ENCODE measurements at places on chromosomes 16 and 17.
A peak's percentile ranks its signal among the peaks of the same experiment; 100 is the strongest.

DNA sequence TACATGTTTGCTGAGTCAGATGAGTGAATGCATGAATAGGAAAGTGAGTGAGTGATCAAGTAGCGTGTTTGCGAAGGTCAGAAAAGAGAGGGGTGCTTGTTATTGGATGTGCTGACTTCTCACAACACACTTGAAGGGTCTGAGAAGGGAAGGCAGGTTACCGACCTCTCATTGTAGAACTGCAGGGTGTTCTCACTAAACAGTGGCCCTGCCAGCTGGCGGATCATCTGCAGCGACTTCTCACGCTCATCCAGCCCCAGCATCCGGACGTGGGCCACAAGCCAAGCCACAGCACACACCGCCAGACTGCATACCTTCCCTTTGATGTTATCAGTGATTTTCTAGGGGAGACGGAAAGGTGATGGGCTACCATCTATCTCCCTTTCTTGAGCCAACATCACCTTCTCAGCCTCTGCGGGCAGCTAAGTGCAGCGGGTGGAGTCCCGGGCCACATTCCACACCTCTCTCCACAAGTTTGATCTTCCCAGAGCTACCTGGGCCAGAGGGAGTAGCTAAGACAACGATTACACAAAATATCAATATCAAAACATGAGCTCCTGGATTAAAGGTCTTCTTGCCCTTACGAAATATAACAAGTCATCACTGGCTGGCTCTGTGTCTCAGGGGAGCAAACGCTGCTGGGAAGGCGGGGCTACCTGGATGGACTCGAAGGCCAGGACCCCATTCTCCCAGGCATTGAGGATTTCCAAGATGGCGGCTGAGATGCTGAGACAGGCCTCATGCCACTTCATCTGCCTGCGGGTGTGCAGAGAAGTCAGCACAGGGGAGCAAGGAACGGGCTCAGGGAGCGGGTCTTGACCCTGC, 11.0 kb downstream of the CSF3 start:
- DNase-seq, result peak; percentile 3

- no peak for DNase-seq
Measured at GRCh38 chr17:78294776-78295175, 63.3 kb downstream of the TMEM235 start.

- no peak for DNase-seq
Measured at GRCh38 chr17:5677620-5678019, 93.3 kb upstream of the NLRP1 start.

DNA sequence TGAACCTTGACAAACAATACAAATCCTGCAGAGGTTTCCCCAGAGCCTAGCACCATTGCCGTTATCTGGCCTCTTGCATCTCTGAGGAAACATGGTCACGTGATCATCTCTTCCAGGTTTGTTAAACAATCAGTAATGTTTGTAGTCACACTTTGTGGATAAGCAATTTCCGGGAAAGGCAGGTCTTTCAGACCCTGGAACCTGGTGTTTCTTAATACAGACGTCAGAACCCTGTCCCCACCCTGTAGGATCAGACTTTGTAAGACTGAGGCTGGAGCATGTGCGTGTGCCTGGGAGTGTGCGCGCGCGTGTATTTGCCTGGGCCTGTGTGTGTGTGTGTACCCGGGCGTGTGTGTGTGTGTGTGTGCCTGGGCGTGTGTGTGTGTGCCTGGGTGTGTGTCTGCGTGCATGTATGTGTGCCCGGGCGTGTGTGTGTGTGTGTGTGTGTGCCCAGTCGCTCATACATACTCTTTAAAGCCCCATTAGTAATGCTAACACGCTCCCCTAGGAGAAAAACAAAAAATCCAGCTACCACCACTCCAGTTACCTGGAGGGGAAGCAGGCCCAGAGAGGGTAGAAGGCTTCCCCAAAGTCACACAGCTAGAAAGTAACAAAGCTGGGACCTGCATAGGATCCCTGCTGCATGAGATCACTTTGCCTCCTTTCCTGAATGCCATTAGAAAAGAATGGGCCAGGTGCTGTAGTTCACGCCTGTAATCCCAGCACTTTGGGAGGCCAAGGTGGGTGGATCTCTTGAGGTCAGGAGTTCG, 5.3 kb downstream of the CTNS start:
- DNase-seq, result no peak

- no peak for DNase-seq
Measured at GRCh38 chr17:28055546-28056275, 13.2 kb downstream of the NLK start.

DNA sequence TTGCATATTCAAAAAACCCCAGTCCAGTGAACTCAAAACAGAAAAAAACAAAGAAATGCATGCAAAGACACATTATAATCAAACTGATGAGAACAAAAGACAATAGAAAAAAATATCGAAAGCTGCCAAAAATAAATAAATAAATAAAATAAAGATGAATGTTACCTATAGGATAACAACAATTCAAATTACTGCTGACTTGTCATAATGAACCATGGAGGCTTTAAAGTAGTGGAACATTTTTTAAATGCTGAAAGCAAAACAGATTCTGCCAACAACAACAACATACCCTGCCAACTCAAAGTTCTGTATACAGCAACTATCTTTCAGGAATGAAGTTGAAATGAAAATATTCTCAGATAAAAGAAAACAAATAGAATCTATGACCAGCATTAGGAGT, 116.6 kb downstream of the CBLN1 start:
- no peak for DNase-seq

DNA sequence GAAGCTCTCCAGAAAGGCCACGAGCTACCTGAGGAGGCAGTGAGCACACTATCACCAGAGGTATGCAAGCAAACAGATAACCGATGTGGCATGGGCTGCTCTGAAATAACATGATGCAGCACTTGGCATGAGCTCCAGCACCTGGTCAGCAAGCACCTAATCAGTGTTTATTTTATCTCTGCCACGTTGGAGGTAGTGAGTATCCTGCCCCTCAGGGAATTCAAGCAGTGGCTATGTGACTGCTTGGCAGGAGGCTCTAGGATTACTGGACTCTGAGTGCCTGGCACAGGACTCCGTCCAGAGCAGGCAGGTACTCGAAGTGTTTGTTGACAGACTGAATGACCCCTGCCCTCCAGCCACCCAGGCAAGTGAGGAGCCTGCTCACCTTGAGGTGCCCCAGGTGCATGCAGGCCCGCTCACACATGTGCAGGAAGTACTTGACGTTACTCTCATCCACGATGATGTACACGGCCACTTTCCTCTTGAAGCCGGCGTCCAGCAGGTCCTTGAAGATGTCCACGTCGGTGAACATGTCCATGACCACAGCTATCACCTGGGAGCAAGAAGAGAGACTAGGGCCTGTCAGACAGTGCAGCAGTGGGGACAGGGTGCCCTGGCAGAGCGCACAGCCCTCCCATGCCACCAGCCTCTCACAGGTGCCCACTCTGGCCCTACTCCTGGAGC, 16.6 kb downstream of the FAM83G start:
- no peak for DNase-seq

DNA sequence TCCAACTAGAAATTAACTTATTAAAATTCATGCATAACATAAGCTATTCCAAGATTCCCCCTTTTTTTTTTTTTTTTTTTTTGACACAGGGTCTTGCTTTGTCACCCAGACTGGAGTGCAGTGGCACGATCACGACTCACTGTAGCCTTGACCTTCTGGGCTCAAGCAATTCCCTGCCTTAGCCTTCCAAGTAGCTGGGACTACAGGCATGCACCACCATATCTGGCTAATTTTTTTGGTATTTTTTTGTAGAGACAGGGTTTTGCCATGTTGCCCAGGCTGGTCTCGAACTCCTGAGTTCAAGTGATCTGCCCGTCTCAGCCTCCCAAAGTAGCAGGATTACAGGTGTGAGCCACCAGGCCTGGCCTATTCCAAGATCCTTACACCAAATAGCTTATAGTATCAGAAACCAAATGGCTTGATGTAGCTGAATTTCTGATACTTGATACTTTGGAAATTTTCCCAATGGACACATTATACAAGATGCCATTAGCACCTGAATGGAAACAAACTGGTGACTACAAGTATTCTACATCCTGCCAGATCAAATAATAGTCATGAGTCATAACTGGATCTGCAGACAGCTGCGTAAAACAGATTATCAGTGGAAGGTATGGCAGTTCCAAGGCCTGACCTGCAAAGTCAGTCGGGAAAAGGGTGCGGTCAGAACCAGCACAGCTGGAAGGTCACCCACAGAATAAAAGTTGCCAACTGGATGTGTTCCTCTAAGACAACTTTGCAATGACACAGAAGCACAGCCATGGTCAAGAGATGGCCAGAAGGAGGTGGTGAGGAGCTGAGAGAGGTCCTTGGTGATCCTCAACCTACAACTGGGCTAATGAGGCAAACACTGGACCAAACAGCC, 14.5 kb downstream of the TUBG1 start:
- no peak for DNase-seq

DNA sequence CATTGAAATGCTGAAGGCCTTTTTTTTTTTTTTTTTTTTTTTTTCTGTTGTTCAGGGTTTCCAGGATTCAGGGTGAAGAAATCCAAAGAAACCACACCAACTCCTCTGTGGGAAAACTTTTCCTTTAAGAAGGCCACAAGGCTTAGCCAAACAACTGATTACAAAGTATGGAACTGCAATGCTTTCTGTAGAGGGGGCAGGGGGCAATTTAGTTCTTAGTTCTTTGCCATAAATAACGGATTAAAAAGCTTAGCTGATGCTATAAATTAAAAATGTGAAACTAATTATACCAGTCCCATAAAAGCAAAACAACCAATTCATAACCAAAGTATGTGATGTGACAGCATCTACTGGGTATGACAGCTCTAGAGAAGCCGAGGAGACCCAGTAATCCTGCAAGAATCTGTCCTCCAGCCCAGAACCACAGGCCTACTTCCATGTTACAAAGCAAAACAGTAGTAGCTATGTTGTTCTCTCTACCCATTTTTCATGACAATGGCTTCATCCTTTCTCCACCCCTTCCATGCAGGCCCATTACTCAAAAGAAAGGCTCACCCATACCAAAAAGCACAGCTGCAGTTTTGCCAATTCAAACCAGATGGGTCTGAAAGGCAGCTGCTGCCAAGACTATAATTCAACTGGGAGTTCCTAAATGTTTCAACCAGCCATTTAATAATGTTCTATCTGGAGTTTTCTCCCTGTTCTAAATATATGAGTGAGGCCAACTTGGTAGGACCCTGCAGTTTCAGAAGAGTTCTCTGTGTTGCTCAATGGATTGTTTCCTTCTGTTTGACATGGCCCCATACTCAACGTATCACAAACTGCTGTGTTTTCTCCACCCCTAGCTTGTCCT, 167.1 kb upstream of the ZFHX3 start:
- peak; percentile 77 for DNase-seq

GRCh38 chr17:47644324-47644723, 5.4 kb upstream of the KPNB1 start:
- DNase-seq, result no peak

GRCh38 chr17:6651919-6652452, 424 bp downstream of the C17orf100 start:
- DNase-seq, result peak; percentile 57

- peak; percentile 14 for DNase-seq
Measured at GRCh38 chr16:11909653-11910545, 5.9 kb downstream of the GSPT1 start.

- DNase-seq, result no peak
Measured at GRCh38 chr17:61897548-61898180, 30.1 kb downstream of the INTS2 start.

- no peak for DNase-seq
Measured at GRCh38 chr16:78988361-78988969, 612.1 kb downstream of the MAF start.

GRCh38 chr16:75204410-75204758, 2.6 kb downstream of the CTRB2 start:
- DNase-seq, result no peak

- DNase-seq, result no peak
Measured at GRCh38 chr17:57926723-57927047, 28.5 kb downstream of the CUEDC1 start.

- peak; percentile 86 for DNase-seq
Measured at GRCh38 chr17:42928714-42929496, 28.3 kb downstream of the G6PC1 start.

GRCh38 chr16:85947230-85948137, 48.5 kb downstream of the IRF8 start:
- no peak for DNase-seq

DNA sequence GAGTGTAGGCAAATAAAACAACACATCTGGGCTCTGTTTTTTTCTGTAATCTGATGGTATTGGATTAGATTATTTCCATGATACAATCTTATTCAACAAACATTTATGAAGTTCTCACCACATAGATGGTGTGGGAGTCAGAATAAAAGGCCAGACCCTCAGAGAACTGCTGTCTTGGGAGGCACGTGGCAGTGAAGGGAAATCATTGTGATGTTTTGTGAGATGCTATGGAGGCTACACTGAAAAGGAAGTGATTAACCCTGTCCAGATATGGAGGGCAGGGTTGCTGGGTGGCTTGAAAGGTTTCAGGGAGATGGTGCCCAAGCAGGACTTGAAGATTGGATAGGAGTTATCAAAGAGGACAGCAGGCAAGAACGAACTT, 35.6 kb downstream of the DHRS7B start:
- DNase-seq, result no peak

- DNase-seq, result peak; percentile 20
Measured at GRCh38 chr16:58649707-58650106, 20.1 kb upstream of the CNOT1 start.

GRCh38 chr17:18866866-18867813, 9.2 kb downstream of the PRPSAP2 start:
- DNase-seq, result no peak

DNA sequence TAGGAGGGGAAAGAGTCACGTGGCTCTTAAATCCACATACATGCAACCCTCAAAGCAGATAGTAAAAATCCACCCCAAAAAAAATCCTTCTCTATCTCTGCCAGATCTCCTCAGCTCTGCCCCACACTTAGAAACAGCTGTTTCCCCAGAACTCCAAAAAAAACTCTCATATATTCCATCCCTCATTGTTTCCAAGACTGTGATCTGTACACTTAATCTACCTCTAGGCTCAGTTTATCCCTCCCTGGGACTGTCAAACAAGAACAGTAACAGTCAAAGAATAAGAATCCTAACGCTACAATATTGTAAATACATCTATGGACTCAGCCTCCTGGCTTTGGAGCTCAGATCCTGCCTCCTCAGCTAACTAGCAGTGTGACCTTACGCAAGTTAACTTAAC, 11.6 kb downstream of the CUEDC1 start:
- DNase-seq, result no peak

- DNase-seq, result no peak
Measured at GRCh38 chr17:67280279-67280678, 35.3 kb upstream of the HELZ start.

- no peak for DNase-seq
Measured at GRCh38 chr16:50635505-50636392, 45.4 kb downstream of the SNX20 start.

DNA sequence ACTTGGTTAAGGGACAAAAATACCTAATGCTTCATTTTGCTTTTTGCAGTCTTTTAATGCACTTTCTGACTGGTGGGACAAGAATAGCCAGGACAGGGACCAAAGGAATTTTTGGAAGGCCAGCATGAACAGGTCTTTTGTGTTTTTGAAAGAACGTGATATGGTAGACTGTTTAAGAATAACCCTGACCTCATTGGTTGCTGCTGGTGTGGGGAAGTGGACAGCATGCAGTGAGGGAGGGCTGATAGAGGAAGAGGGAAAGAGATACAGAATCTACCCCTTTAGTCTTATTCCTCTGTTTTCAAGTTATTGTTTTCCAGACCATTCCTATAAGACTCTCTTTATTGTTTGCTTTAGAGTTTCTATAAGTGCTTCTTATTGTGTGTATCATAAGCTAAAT, 816.2 kb downstream of the CDH11 start:
- DNase-seq, result no peak
